ENCODE measurements at places on chromosomes 13 and 19.

DNA sequence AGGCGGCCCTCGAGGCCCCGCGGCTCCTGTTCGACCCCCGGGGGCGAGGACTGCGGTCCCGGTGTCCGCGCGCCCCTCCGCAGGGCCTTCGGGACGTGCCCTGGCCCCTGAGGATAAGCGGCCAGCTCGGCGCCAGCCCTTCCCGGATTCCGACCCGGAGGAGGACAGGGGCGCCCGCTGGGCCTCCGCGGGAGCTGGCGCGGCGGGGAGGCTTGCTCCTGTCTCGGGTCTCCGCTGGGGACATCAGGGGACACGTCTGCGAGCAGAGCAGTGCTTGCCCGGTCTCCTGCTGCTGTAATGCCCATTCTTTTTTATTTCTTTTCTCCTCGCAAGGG, 829 bp downstream of the B3GLCT start:
- peak; percentile 18 for DNase-seq

GRCh38 chr13:81929988-81930387, 1589.1 kb upstream of the SPRY2 start:
- no peak for DNase-seq

GRCh38 chr19:15426485-15427349, 7.9 kb upstream of the AKAP8L start:
- DNase-seq = no peak

DNA sequence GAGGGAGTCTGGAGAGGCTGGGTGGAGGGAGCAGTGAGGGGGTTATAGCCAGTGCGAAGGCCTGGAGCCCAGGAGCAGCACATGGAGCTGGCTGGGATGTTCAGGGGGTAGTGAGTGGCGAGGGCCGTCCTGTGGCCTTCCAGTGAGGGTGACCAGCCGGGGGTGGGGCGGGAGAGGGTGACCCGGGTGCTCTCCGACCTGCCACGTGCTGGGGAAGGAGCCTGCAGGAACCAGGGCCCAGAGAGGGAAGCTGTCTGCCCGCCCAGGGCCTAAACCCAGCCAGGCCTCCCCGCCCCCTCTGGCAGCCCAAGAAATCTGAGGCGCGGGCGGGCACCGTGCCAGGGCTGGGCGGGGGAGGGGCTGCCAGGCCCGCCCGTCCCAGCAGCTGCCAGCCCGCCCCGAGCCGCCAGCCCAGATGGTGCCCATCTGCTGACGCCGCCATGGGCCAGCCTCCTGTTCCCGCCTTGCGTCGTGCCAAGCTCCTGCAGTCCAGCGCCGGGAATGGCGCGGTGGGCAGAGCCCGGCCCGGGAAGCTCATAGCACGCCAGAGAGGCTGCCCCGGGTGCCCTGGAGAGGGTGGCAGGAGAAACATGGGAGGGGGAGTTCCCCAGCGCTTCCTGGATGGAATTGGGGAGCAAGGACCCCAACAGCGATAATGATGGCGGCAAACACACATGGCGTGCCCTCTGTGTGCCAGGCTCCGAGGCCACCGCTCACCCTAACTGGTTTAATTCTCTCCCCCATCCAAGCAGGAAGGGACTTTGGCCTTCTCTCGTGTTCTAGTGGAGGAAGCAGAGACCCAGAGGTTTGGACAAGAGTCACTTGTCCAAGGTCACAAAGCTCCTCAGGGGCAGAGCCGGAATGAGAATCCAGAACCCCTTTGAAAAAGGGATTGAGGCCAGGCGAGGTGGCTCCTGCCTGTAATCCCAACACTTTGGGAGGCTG, 21.5 kb downstream of the NFIC start:
- no peak for DNase-seq

GRCh38 chr19:48292798-48293197, 22.9 kb downstream of the ZNF114 start:
- DNase-seq = no peak

GRCh38 chr13:36445891-36446351, 13.6 kb downstream of the CCNA1 start:
- no peak for DNase-seq

- DNase-seq = no peak
These were observed 41.7 kb downstream of the ZNF85 start for GRCh38 chr19:20964798-20965197.

- DNase-seq = no peak
These were observed 23.4 kb downstream of the MBD3L2B start for GRCh38 chr19:6997679-6998445.

DNA sequence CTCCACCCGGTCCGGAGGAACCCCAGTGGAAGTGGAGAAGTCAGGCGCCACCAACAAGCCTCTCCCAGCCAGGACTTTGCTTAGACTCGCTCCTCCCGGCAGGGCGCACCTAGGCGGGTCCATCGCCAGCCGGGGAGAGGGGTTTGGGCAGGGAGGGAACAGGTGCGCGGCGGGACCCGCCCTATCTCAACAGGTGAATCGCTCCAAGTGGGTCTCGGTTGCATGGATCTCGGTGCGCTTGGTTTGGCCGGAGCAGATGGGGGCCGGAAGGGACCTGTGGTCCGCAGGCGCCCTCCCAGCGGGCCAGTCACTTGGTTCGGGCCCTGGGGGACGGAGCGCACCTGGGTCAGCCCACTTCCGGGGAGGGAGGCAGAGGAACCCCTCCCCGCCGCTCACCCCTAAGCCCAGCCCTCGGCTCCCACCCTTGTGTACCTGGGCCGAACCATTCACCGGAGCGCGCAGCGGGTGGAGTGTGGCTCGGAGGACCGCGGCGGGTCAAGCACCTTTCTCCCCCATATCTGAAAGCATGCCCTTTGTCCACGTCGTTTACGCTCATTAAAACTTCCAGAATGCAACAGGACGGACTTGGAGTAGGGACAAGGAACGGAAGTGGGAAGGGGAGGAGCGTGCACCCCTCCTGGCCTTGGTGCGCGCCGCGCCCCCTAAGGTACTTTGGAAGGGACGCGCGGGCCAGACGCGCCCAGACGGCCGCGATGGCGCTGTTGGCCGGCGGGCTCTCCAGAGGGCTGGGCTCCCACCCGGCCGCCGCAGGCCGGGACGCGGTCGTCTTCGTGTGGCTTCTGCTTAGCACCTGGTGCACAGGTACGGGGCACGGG, at the start of gene LSR:
Gene LSR (plus strand): TSS at position 693 of the 836 bp plus-strand sequence. CDS start 21 bp downstream, at position 714.
- peak; percentile 55 for DNase-seq

DNA sequence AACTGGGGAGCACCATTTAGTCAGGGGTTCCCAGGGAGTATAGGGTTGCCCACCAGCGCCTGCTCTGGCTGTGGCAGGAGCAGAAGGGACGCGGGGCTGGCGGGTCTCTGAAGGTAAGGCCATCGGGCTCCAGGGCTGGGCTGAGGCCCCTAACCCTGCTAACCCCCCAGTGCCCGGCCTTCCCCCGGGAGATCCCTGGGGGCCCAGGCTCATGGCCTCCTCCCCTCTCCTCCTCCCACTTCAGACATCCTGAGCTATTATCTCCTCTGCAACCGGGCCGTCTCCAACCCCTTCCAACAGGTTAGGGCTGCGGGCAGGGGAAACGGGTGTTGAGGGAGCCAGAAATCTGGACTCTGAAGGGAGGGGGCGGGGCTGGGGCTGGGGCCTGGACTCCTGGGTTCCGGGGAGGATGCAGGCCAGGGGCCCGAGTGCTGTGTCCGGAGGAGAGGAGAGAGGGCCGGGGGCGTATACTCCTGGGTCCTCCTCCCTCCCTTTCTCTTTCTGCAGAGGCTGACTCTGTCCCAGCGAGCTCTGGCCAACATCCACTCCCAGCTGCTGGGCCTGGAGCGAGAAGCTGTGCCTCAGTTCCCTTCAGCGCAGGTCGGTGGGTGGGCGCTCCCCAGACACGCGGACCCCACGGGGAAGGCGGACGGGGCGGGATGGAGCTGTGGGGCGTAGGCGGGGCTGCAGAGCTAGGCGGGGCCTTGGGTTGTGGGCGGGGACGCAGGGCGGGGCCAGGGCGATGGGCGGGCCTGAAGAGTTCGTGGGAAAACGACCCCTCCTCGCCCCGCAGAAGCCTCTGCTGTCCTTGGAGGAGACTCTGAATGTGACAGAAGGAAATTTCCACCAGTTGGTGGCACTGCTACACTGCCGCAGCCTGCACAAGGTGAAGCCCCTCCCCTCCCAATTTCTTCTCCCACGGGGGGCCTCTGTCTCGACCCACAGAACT, 15.3 kb downstream of the TTYH1 start:
- peak; percentile 35 for DNase-seq

DNA sequence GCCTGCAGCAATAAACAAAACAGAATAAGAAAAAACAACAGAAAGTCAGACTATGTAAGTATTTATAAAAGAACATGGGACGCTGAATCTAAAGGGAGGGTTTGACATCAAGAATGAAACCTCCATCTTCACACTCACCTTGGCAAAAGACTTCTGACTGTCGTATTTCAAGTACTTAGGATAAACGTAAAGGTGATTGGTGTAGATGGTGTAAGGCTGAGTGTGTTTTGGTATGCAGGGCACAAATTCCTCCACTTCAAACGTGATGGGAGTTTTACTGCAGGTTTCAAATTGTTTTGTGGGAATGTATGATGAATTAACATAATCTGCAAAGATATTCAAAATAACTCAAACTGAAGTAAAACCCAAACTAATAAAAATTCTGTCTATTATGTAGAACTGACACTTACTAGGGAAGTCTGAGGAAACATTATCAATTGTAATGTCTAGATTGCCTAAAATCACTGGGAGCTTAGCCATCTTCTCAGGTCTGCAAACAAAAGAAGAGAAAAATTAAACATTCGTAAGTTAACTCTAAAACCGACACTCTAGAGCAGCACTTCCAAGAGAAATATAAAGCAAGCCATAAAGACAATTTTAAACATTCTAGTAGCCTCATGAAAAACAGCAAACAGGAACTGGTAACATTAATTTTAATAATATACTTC, 89.5 kb downstream of the DOCK9 start:
- DNase-seq = no peak

GRCh38 chr13:101942535-101943157, 459.2 kb downstream of the FGF14 start:
- DNase-seq = no peak

DNA sequence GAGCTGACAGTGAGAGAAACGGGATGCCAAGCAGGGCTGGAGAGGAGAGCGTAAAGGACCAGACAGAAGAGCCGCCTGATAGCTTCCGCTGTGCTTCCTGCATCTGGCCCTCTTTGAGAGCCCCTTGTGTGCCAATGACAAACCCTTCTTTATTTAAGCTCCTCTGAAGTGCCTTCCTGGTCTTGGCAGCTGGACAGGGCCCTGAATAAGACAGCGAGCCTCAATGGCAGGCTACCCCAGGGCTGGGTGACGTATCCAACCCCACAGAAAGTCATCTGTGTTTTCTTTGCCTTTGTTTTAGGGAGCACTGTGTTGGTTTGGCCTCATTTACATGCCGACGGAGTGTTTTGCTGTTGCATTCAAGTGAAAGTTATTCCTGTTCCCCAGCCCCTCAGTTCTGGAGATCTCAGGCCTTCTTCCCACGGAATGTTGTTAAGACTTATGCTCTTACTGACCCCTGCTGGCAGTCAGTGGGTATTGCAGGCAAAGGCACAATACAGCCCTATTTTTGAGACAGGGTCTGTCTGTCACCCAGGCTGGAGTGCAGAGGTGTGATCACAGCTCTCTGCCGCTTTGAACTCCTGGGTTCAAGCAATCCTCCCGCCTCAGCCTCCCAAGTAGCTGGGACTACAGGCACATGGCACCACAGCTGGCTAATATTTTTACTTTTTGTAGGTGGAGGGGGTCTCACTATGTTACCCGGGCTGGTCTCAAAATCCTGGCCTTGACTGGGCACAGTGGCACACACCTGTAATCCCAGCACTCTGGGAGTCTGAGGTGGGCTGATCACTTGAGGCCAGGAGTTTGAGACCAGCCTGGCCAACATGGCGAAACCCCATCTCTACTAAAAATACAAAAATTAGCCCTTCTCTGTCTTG, 16.8 kb downstream of the CCL25 start:
- DNase-seq = no peak

- no peak for DNase-seq
These were observed 4.1 kb downstream of the FRY start for GRCh38 chr13:32035716-32036115.

GRCh38 chr19:30549151-30549550, 177.0 kb downstream of the ZNF536 start:
- DNase-seq = no peak

- DNase-seq = no peak
These were observed 12.6 kb downstream of the CD37 start for GRCh38 chr19:49347835-49348234.

DNA sequence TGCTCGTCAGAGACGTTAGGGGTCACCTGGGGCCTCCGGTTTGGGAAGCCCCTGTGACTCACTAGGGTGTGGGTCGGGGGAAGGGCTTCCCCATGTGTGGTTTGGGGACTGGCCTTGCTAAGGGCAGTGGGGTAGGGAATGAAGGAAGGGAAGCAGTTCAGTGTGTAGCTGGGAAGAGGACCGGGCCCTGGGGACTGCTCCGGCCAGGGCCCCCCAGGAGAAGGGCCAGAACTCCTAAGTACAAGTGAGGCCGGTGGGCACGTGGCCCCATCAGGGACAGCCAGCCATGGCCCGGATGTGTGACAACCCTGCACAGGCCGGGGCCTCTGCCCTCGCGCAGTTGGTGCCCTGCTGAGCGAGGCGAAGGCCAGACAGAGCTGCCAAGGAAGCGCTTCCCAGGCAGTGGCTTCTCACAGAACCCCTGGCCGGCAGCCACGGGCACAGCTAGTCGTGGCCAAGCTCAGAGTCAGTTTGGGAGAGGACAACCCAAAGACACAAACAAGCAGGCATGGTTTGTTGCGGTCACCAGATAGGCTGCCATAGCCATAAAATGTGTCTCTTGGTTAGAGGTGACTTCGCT, 25.7 kb downstream of the TEX29 start:
- no peak for DNase-seq

DNA sequence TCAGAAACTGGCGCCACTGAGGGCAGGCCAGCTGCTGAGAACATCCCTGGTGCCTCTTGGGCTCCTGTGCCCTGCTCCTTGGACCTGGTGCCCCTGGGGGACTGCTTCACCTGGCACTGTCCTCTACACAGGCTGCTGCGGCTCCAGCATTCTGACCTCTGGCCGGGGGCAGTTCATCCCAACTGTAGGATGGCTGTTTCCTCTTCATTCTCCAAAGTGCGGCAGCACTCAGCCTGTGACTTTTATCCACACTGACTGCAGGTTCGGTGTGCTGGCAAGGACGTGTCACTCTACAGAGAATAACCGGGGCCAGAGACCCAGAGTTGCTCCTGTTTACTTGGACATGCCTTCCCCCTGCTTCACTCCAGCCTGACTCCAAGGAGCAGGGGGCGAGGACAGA, 7.6 kb upstream of the ANKRD10 start:
- DNase-seq = no peak

GRCh38 chr19:54532528-54532927, 29.9 kb downstream of the LAIR2 start:
- no peak for DNase-seq

- DNase-seq = no peak
These were observed 381.7 kb upstream of the ZNF507 start for GRCh38 chr19:31963746-31964145.

- DNase-seq = no peak
These were observed 133.7 kb downstream of the RAP2A start for GRCh38 chr13:97567510-97568243.

All from T-helper 2 cell (primary cell).